ENCODE measurements at places on chromosomes 12 and 14.

DNA sequence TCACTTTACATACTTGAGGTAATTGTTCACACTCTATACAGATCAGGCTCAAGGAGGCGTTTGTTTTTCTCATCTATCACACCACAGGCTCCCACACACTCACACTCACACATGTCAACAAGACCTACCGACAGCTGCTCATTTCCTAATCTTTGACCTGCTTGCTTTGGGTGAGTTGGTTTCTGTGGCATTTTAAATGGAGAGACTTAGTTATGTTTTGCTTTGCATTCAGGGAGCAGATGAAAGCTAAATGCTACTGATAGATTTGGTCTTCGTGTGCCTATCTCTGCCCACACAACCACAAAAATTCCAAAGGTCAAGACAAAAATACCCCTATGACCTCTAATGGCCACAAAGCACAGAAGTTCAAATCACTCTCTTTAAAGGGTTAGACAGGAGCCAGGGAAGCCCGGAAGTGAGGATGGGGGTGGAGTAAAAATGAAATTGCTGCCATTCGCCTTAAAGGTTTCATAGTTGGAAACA, 203.5 kb upstream of the G2E3 start:
- no peak for DNase-seq

GRCh38 chr12:106632797-106633450, 50.1 kb downstream of the RFX4 start:
- no peak for DNase-seq

GRCh38 chr12:31267966-31268365, 58.0 kb downstream of the SINHCAF start:
- DNase-seq: no peak

- no peak for DNase-seq
Observed at GRCh38 chr12:7431993-7432685, 11.8 kb downstream of the CD163L1 start.

DNA sequence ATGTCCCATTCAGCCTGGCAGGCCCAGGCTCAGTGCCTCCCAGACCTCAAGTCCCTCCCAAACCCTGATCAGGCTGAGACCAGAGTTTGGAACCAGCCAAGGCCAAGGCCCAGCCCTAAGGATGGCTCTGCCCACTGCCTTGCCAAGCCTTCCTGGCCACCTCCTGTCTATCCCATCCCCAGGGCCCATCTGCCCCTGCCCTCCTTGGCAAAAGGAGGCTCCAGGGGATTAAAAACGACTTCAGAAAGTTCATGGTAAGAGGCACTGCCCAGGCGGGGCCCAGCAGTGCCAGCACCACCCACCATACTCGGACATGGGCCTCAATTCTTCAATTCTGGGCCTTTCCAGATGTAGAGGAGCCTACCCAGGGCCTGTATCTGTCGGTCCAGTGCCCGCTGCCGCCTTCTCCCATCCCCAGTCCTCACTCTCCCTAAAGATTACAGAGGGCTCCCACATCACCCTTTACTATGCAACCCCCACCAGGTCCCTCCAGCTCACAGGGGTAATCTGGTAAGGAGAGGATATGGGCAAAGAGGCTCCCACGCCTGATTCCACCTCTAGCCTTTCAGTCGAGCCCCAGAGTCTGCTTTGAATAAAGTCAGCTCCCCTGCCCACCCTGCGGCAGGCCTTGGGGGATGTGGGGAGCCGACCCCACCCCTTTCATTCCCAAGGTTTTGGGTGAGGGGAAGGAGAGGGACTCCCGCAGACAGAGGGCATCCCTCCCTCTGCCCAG, 932 bp downstream of the ADCY6 start:
- no peak for DNase-seq

Data from stimulated activated CD4-positive, alpha-beta T cell treated with anti-CD3 and anti-CD28 coated beads, Interleukin-2, amount 100 ng/mL, for 48 hours (primary cell).